Kidney (tissue), 22 donors: ENCODE measurements at places on chromosomes 4 and X. TPM values are rescaled to one million over a fixed set of nuclear protein-coding genes. Genes with fewer than 3 reads are reported as not detected.

The SLC6A8 gene
- total RNA-seq: 110 TPM

The DRP2 gene
- total RNA-seq: 0.16 TPM

The PAK3 gene
- 2.1 TPM for total RNA-seq

The CYTL1 gene
- 1.7 TPM for total RNA-seq

The TIGD4 gene
- 1.1 TPM for total RNA-seq

The SLC9B2 gene
- total RNA-seq: 6.0 TPM

The LEF1 gene
- 14.5 TPM for total RNA-seq

The DGAT2L6 gene
- not detected for total RNA-seq

DNA sequence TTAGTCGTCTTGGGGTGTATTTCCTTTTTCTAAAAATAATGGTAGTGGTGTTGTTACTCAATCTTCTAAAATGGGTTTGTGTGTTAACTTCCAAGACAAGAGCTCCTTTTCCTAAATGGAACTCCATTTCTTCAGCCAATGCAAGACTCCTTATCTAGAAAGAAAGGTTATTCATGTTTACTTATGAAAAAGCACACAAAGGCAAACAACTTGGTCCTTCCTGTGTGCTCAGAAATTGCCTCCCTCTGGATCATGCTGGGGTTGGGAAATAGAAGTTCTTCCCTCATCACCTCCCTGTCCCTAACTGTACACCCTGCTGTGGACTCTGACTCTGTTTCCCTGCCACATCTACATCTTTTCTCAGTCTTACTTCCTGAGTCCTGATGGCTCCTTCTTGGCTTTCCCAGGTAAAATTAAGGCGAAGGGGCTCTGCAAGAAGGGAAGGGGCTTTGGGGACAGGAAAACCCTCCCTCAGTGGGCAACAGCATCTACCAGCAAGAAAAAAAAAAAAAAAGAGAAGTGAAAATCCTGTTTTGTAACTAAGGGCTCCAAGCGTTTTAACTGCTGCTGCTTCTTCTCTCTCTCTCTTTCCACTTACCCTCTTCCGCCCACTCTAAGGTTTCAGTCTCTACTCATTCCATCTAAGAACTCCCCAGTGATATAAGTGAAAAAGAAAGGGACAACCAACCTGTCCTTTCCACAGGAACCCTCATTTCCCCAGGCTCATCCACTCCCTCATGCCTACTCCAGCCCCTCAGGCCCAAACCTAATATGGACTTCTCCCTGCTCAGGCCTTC lies 19.8 kb upstream of the TASL start:
- DNase-seq: no peak

DNA sequence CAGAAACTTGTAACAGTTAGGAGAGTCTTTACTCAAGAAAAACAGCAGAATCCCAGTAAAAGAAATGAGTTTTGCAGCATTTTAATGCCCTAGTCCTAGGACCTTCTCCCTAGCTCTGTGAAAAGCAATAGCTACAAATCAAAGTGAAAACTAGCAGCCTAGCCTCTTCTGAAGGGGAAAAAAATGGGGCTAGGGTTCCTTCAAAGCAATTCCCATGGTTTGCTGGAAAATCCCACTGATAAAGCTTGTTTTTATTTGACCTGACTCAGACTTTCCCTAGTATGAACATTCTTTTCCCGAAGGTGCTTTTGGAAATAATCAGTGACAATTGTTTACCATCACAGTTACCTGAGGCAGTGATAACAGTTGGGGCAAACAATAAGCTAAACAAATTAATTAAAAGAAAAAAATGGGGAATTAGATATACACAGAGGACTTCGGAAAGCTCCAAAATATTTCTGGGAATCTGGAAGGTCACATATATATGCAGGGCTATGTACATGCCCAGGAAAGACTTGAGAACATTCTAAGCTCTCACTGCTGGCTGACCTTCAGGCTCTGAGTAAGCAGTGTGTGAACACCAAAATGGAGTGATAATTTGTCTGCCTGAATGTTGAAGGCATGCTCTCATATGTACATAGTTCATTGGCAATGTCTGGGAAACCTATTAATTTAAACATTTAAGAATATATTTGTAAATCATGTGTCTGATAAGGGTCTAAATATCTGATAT lies 285.9 kb downstream of the KCTD8 start:
- DNase-seq: no peak

DNA sequence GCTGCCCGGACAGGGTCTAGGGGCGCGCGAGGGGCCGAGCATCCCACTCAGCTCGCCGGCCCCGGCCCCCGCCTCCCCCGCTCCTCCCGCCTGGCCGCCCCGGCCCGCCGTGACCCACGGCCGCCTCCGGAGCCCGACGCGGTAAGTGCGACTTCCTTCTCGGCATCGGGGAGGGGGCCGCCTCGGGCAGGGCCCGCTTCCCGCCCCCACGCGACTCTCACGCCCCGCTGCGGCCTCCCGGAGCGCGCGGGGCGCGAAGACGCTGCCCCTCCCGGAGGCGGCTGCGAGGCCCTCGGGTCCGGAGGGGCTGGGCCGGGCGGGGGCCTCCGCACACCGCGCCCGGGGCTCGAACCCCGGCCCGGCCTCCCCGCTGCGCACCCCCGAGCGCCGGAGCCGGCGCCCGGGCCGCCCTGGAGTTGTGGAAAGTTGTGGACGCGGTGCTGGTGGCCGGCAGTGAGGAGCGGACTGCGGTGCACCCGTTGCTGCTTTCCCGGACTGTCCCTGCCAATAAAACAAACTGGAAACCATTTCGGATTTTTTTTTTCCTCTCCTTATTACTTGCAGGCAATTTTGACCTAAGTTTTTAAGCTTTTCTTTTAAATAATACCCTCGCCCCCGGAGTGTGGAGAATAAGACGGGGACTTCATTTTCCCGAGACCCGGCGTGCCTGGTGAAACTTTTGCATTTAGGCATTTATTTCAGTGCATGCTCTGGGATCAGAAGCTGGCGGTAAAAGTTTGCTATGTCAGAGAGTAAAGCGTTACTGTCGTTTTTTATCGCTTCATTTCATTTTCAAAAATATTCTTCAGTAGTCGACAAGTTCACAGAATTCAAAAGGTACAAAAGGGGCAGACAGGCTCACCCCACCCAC lies 13.0 kb upstream of the TMEM156 start:
- DNase-seq: no peak

DNA sequence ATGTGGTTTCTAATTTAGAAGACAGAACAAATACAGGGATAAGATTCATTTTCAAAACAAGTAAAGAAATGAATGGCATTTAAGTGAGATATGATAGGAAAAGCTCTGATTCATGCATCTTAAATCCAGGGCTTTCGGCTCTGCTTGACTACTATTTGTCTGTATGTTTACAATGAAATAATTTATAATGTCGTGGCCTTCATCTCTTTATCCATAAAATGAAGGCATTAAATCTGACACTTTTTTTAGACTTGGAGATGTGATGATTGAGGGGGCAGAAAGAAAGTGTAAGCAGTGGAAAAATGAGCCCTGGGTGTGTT lies 115.7 kb upstream of the KIT start:
- DNase-seq: no peak

DNA sequence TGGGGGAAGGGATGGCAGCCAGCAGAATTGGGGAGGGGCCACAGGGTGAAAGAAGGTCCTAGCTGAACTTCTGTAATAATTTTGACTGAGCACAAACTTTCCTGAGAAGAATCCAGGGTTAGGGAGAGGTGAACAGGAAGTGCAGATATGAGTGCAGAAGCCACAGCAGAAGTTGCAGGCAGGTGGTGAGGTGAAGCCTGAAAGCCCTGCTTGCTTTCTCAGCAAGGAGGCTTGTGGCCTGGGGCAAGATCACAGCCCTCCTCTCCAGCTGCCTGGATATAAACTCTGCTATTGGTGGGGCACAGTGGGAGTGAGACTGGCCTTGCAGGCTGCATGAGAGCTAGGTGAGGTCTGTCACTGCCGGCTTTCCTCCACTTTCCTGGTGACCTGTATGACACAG lies 44.1 kb upstream of the UPRT start:
- DNase-seq: no peak

GRCh38 chr4:106058921-106059320 lies 163.7 kb downstream of the NPNT start:
- no peak for DNase-seq

DNA sequence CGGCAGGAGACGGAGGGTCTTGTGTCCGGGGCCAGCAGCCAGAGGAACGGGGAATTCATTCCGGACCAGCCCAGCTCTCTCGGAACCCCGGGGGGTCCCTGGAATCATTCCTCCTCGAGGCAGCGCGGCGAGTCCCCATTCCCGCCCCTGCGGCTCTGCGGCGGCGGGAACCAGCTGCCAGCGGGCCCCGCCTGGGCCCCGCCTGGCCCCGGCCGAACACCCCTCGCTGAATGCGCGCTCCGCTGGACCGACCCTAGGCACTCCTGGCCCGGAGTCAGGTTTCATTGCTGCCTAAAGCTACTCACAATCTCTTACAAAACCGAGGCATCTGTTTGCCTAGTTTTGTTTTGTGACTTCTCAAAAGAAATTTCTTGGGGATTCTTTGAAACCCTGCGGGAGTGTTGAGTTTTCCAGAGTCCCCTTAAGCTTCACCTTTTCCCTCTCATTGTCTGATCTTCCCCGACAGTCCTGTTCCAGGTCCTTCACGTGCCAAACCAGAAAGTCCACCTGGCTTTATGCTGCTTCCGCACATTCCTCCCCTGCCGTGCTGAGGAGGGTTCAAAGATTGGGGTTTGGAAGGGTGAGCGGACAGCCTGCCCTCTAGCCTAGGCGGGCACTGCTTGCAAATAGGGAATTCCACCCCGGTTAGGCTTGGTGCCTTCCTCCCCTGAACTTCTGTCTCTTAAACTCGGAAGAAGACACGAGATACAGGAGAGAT lies 789 bp downstream of the ARHGAP10 start:
- peak; percentile 81 for DNase-seq

- DNase-seq: no peak
These were observed 378.6 kb upstream of the ANXA10 start for GRCh38 chr4:167713756-167714155.

GRCh38 chrX:153649178-153649914 lies 2.3 kb downstream of the DUSP9 start:
- DNase-seq: no peak

GRCh38 chr4:183798301-183799253 lies 106.5 kb upstream of the STOX2 start:
- peak; percentile 73 for DNase-seq
